ENCODE measurements at places on chromosomes 2 and 18. TPM values are rescaled to one million over a fixed set of nuclear protein-coding genes. Genes with fewer than 3 reads are reported as not detected.

GRCh38 chr2:67451086-67451832 is 54.1 kb downstream of the ETAA1 start:
- DNase-seq, result no peak

DNA sequence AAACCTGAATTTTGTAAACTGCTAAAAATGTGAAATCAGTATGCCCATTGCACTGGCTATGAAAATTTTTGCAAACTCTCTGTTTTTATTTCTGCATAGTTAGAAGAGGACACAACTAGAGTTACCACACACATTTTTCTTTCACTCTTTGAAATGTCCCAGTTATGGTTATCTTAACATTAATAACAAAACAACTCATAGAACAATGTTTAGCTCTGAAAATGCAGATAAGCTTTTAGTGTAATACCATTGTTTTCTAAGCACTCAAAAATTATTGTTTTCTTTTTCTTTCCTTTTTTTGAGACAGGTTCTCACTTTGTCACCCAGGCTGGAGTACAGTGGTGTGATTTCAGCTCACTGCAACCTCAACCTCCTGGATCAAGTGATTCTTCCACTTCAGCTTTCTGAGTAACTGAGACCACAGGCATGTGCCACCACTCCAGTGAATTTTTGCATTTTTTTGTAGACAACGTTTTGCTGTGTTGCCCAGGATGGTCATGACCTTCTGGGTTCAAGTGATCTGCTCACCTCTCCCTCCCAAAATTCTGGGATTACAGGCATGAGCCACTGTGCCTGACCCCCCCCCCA is 1204.5 kb upstream of the ZEB2 start:
- DNase-seq, result no peak

DNA sequence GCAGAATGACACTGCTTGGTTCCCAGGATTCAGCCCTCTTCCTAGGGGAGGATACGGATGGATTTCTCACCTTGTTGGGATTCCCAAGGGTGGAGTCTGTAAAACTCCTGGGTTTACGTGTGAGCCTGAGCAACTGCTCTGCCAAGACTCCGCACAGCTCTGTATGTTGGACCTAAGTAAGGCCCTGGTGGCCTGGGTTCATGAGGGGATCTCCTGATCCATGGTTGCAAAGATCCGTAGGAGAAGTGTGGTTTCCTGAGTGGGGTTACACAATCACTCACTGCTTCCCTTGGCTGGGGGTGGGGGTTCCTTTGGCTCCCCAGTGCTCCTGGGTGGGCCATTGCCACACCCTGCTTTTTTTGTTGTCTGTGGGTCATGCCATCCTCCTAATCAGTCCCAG is 37.7 kb downstream of the ANKRD12 start:
- no peak for DNase-seq

Gene REG1A
- not detected for total RNA-seq

Gene TCF7L1
- not detected for total RNA-seq

Gene CTAGE1
- total RNA-seq, result not detected
